Karpas-422 (cell line): ENCODE measurements at places on chromosomes 6 and 20. TPM values are rescaled to one million over a fixed set of nuclear protein-coding genes. Genes with fewer than 3 reads are reported as not detected.
A peak's percentile ranks its signal among the peaks of the same experiment; 100 is the strongest.

DNA sequence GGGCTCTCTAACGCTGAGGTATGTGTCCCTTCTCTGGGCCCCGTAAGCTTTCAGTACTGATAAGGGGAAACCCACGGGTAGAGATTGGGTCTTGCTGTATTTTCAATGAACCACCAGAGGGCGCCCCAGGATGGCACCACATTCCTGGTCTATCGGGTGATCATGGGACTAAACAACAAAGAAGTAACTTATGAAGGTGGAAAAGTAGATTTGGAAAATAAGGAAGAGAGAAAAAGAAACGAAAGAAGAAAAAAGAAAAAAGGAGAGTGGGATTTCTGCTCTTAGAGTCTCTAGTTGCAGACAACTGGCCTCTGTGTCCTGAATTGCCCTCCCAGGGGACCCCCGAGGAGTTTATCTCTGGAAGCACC is 93.8 kb downstream of the GMPR start:
- peak; percentile 94 for DNase-seq
- H3K36me3 ChIP-seq: no peaks in the 10 kb centered on the region
- H3K27me3 ChIP-seq: no peaks in the 10 kb centered on the region
- peak overlapping the region; percentile 44 for H3K4me3 ChIP-seq
- peaks cover 44% of the 10 kb centered on the region for H3K4me1 ChIP-seq

DNA sequence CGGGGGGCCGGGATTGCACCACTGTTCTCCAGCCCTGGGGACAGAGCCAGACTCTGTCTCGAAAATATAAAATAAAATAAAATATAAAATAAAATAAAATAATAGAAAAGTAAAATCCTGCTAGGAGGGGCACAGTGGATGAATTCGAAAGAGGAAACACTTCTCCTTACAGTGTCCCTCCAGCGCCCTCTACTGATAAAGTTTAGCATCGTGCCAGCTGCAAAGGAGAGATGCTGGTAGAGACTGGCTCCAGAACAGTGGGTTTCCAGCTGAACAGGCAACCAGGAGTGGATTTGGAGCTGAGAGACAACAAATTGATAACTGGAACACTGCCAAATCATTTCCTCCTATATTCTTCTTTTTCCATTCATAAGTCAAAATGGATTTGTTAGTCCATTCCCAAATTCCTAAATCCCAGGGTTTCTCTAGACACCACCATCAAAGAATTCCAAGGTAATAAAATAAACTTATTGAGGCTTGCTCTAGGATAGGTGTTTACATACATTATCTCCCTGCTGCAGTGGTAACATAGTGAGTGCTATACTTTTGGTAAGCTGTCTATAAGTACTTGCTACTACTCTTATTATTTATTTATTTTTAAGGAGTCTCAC is 31.7 kb upstream of the TBPL1 start:
- H3K4me1 ChIP-seq: peaks cover 5% of the 10 kb centered on the region
- no peaks in the 10 kb centered on the region for H3K36me3 ChIP-seq
- DNase-seq: peak; percentile 95
- H3K4me3 ChIP-seq: no peak overlapping the region
- no peaks in the 10 kb centered on the region for H3K27me3 ChIP-seq

The LINC00237 gene
- 0.14 TPM in 1 of 2 replicates, not detected in the other for total RNA-seq

- H3K27ac ChIP-seq: no peak overlapping the region
- H3K27me3 ChIP-seq: no peaks in the 10 kb centered on the region
- H3K4me1 ChIP-seq: no peaks in the 10 kb centered on the region
- H3K36me3 ChIP-seq: no peaks in the 10 kb centered on the region
- no peak overlapping the region for H3K4me3 ChIP-seq
Measured at GRCh38 chr6:147158881-147159280, 45.3 kb upstream of the STXBP5 start.

DNA sequence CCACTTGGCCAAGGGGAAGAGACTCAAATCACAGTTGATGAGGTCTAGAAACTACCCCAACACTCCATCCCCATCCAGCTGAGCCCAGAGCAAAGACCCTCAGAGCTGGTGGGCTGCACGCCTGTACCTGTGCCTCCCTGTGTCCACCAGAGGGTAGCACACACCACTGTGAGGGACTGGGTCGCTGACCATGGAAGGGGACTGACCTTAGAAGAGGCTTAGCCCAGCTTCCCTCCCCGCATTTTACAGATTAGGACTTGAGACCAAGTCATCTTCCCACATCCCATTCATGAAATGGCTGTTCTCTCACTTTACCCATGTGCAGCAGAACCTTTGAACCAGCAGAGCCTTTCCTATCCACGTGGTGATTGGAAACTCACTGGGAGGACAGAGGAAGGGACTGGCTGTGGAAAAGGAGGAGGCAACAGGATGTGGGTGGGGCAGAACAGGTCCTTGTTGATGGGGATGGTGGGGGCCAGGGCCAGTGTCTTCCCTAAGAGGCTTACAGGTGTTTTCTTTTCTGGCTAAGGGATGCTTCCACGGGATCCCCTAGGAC is 44.3 kb downstream of the CPXM1 start:
- H3K27ac ChIP-seq: no peak overlapping the region
- no peak for DNase-seq
- no peaks in the 10 kb centered on the region for H3K36me3 ChIP-seq
- H3K4me1 ChIP-seq: peaks cover 40% of the 10 kb centered on the region
- no peak overlapping the region for H3K4me3 ChIP-seq

GRCh38 chr6:45454008-45454911 is 76.5 kb upstream of the SUPT3H start:
- no peak for DNase-seq
- H3K27me3 ChIP-seq: no peaks in the 10 kb centered on the region
- no peak overlapping the region for H3K4me3 ChIP-seq
- H3K4me1 ChIP-seq: no peaks in the 10 kb centered on the region

The CYP24A1 gene
- total RNA-seq: not detected in 2 replicates

GRCh38 chr20:59104831-59105230 is 58.8 kb upstream of the ZNF831 start:
- H3K4me1 ChIP-seq: no peaks in the 10 kb centered on the region
- H3K4me3 ChIP-seq: no peak overlapping the region
- no peaks in the 10 kb centered on the region for H3K27me3 ChIP-seq

DNA sequence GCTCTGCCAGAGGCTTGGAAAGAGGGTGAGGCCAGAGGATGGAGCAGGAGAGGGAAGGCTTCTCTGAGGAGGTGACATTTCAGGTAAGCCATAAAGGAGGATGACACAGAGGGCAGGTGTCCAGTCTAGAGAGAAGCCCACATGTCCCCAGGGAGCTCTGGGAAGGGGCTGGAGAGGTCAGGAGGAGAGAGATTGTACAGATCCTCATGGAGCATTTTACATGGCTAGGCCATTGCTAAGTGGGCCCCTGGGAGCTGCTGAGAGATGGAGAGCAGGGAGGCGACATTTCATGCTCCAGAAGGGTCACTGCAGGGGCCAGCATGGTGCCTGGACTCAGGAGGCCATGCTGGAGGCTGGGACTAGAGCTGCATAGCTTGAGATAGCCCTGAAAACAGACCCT is 124.5 kb downstream of the TOX2 start:
- no peak for DNase-seq
- no peaks in the 10 kb centered on the region for H3K27me3 ChIP-seq
- peaks cover 16% of the 10 kb centered on the region for H3K36me3 ChIP-seq
- peak overlapping the region; percentile 5; the same call in 1 of the 2 replicates for H3K27ac ChIP-seq
- H3K4me1 ChIP-seq: peaks cover 54% of the 10 kb centered on the region
- no peak overlapping the region for H3K4me3 ChIP-seq

The SLC35F1 gene
- total RNA-seq: not detected in 2 replicates

GRCh38 chr20:56957737-56958553 is 308.5 kb downstream of the BMP7 start:
- H3K27me3 ChIP-seq: no peaks in the 10 kb centered on the region
- no peaks in the 10 kb centered on the region for H3K36me3 ChIP-seq
- H3K27ac ChIP-seq: no peak overlapping the region
- H3K4me3 ChIP-seq: no peak overlapping the region
- DNase-seq: no peak
- no peaks in the 10 kb centered on the region for H3K4me1 ChIP-seq

DNA sequence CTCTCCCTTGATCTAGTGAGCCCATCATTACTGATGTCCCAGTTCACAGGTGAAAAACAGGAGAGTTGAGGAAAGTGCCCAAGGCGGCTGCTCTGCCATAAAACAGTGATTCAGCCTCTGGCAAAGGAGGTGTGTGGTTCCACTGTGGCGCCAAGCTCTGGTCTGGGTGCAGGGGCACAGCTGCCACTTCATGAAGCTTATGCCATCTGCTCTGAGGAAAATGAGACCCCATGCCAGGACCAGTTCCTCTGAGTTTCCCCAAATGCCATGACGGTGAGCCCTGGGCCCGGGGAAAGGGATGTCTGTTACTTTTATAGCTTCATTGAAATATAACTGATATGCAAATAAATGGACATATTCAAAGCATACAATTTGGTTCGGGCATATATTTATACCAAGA is 33.7 kb upstream of the ZBP1 start:
- H3K4me3 ChIP-seq: no peak overlapping the region
- H3K4me1 ChIP-seq: peaks cover 34% of the 10 kb centered on the region
- H3K27me3 ChIP-seq: no peaks in the 10 kb centered on the region
- no peaks in the 10 kb centered on the region for H3K36me3 ChIP-seq

GRCh38 chr6:54083287-54083686 is 28.0 kb upstream of the MLIP start:
- no peaks in the 10 kb centered on the region for H3K27me3 ChIP-seq
- no peaks in the 10 kb centered on the region for H3K36me3 ChIP-seq
- no peak overlapping the region for H3K27ac ChIP-seq
- no peak overlapping the region for H3K4me3 ChIP-seq
- no peak for DNase-seq
- no peaks in the 10 kb centered on the region for H3K4me1 ChIP-seq

DNA sequence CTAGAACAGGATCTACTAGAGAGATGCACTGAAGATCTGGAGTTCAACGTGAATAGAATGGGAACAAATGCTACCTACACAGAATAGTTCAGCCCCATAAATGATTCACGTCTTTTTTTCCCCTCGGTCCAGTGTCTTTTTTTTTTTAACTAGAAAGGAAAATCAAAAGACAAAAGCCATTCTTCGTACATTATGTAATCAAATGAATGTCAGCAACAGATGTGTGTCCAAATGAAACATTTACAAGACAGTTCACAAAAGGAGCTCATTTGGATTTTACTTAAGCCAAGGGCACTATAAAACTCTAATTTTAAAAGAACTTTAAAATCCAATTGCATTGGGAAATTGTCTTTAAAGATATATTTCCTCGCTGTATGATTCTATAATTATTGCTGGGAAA is 42.4 kb downstream of the FAM184A start:
- no peaks in the 10 kb centered on the region for H3K27me3 ChIP-seq
- no peaks in the 10 kb centered on the region for H3K4me1 ChIP-seq
- H3K36me3 ChIP-seq: no peaks in the 10 kb centered on the region
- DNase-seq: no peak
- H3K27ac ChIP-seq: no peak overlapping the region
- no peak overlapping the region for H3K4me3 ChIP-seq

DNA sequence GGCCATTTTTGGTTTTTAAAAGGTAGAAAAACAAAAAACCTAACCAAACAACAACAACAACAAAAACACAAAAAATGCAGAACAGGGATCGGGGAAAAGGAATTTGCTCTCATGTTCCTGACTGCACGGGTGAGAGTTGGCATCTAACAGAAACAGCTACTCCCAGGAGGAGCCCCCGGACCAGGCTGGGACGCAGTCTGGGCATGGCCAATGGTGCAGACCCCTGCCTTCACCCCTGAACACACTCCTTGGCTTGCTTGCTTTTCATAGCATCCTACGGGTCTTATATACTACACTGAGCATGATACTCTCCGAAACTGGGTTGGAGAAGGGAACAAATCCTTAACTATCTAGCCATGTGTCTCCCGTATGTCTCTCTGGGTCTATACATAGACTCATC is 587 bp upstream of the MAS1 start:
- no peak for DNase-seq
- no peaks in the 10 kb centered on the region for H3K36me3 ChIP-seq
- no peaks in the 10 kb centered on the region for H3K27me3 ChIP-seq

- H3K4me3 ChIP-seq: peak overlapping the region; percentile 50; the same call in 1 of the 2 replicates
- peak; percentile 69 for DNase-seq
- no peaks in the 10 kb centered on the region for H3K36me3 ChIP-seq
- no peaks in the 10 kb centered on the region for H3K27me3 ChIP-seq
- peak overlapping the region; percentile 70 for H3K27ac ChIP-seq
- peaks cover 22% of the 10 kb centered on the region for H3K4me1 ChIP-seq
Measured at GRCh38 chr6:169589293-169589692, 112.5 kb downstream of the WDR27 start.

The RSPH3 gene
- total RNA-seq: 2.1 and 3.3 TPM in 2 replicates

GRCh38 chr6:41164551-41165120 is 1.7 kb upstream of the TREM2 start:
- H3K27me3 ChIP-seq: no peaks in the 10 kb centered on the region
- H3K36me3 ChIP-seq: no peaks in the 10 kb centered on the region
- H3K27ac ChIP-seq: no peak overlapping the region
- no peaks in the 10 kb centered on the region for H3K4me1 ChIP-seq
- DNase-seq: no peak

GRCh38 chr6:116355796-116356195 is 15.0 kb upstream of the DSE start:
- no peak overlapping the region for H3K4me3 ChIP-seq
- no peak overlapping the region for H3K27ac ChIP-seq
- H3K36me3 ChIP-seq: no peaks in the 10 kb centered on the region
- no peaks in the 10 kb centered on the region for H3K27me3 ChIP-seq
- no peaks in the 10 kb centered on the region for H3K4me1 ChIP-seq

DNA sequence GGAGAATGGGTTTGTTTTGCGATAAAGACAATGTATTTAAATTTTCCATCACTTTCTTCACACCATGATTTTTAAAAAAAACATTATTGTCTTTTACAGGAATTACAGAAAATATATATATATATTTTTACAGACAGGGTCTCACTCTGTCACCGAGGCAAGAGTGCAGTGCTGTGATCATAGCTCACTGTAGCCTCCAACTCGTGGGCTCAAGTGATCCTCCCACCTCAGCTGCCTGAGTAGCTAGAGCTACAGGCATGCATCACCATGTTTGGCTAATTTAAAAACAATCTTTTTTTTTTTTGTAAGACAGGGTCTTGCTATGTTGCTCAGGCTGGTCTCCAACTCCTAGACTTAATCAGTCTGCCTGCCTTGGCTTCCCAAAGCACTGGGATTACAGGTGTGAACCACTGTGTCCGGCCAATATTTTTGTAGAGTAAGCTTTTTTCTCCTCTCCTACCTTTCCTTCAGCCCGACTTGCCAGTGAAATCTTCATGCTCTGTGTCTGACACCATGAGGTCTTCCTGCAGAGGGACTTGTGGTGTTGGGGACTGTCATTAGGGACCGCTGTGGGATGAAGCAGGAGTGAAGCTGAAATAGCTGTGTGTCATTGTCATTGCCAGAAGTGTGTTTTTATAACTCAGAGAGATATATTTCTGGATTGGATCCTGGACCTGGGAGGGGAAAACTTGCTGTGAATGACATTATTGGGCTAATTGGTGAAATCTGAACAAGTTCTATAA is 13.2 kb downstream of the DSP start:
- DNase-seq: no peak
- no peaks in the 10 kb centered on the region for H3K36me3 ChIP-seq
- H3K27me3 ChIP-seq: no peaks in the 10 kb centered on the region
- no peak overlapping the region for H3K4me3 ChIP-seq
- H3K4me1 ChIP-seq: no peaks in the 10 kb centered on the region

- no peak overlapping the region for H3K4me3 ChIP-seq
- H3K27me3 ChIP-seq: no peaks in the 10 kb centered on the region
- no peaks in the 10 kb centered on the region for H3K36me3 ChIP-seq
- H3K27ac ChIP-seq: no peak overlapping the region
- no peaks in the 10 kb centered on the region for H3K4me1 ChIP-seq
Measured at GRCh38 chr6:13156381-13156780, 172.0 kb downstream of the TBC1D7 start.

The CCM2L gene
- total RNA-seq: 0.36 and 0.78 TPM in 2 replicates
